ENCODE measurements at places on chromosomes 7 and 10. TPM values are rescaled to one million over a fixed set of nuclear protein-coding genes. Genes with fewer than 3 reads are reported as not detected.

The VAX1 gene
- total RNA-seq, result not detected

The TAS2R5 gene
- 1.8 TPM for total RNA-seq

The ELMO1 gene
- total RNA-seq, result 18.4 TPM

The SPDYE17 gene
- total RNA-seq, result not detected

The ACTL6B gene
- total RNA-seq, result not detected

The KNDC1 gene
- total RNA-seq, result 0.21 TPM

The ASB15 gene
- total RNA-seq, result not detected

The ASAH2 gene
- 0.04 TPM for total RNA-seq

The CALHM3 gene
- not detected for total RNA-seq

The ICA1 gene
- 33.6 TPM for total RNA-seq

The SLC12A9 gene
- total RNA-seq, result 14.0 TPM

The GOLGA7B gene
- 7.3 TPM for total RNA-seq

The SFTPA1 gene
- total RNA-seq, result not detected

The KCNIP2 gene
- total RNA-seq, result 3.2 TPM

The CYP51A1 gene
- total RNA-seq, result 60.7 TPM

The OLAH gene
- total RNA-seq, result not detected

The MET gene
- 24.3 TPM for total RNA-seq

The CLRN3 gene
- not detected for total RNA-seq
